ENCODE measurements at places on chromosomes 4 and X.
A peak's percentile ranks its signal among the peaks of the same experiment; 100 is the strongest.

GRCh38 chr4:180058691-180059215, 2184.4 kb upstream of the TENM3 start:
- DNase-seq: peak; percentile 75

DNA sequence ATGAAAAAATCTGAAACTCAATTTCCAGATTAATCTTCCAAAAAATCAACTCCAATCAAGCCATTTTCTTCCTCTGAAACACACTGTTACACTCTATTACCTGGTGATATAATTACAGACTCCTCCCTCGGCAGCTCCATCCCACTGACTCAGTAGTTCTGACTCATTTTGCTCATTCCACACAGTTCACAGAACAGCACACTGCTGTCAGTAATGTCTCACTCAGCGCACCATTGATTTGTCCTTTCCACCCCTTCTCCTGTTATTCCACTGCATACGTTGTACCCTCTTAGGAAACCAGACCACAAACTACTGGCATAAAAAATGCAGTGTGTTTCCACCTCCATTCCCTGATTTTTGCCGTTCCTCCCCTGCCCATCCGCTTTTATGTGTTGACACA, 212.7 kb downstream of the SLIT2 start:
- no peak for DNase-seq

DNA sequence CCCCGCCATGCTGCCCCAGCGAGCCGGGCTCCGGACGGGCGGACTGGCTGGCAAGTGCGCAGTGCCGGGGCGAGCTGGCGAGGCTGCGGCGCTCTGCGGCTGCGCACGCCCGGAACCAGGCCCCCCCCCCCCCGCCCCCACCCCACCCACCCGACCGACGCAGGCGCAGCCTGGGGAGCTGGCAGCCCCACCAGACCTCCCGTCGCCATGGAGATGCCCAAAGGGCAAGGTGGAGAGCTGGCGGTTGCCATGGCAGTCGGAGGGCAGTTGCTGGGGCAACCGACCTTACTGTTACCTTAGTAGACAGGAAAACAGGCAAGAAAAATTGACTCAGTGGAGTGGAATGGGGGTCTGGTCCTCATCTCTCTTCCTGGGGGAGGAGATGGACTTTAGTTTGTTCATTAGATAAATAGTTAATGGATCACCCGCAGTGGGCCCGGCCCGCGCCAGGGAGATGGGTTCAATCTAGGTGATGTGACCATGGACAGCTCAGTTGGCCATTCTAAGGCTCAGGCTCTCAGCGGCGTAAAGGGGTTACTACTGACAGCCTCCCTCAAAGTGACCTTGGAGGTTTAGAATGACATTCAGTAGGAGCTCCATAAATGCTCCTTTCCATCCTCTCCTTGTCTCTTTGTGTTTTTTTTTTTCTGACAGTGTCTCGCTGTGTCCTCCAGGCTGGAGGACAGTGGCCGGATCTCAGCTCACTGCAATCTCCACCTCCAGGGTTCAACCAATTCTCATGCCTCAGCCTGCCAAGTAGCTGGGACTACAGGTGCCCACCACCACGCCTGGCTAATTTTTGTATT, at the start of gene PCSK1N:
Gene PCSK1N, minus strand, starts transcription at position 87 of the 806 bp plus-strand sequence. Its CDS starts 78 bp downstream, at position 9.
- DNase-seq: no peak

- no peak for DNase-seq
These were observed 18.4 kb upstream of the ARMCX5 start for GRCh38 chrX:102580891-102581290.

GRCh38 chrX:54180403-54180802, 2.7 kb downstream of the FAM120C start:
- DNase-seq: no peak

DNA sequence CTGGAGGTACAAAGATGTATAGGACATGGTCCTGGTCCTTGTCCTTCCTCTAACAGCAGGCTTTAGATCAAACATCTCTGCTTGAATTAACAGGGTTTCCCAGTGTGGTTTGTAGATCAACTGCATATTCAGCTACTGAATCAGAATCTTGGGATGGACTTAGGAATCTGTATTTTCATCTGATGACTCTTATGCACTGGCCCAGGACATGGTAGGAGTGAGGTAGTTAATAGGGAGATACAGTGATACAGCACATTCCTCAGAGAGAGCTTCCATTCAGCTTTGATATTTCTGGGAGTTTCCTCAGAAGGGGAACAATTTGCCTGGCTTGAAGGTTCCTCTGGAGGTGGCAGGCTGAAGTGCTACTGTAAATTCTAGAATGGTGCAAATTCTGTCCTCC, 203.1 kb downstream of the LARP7 start:
- DNase-seq: no peak

DNA sequence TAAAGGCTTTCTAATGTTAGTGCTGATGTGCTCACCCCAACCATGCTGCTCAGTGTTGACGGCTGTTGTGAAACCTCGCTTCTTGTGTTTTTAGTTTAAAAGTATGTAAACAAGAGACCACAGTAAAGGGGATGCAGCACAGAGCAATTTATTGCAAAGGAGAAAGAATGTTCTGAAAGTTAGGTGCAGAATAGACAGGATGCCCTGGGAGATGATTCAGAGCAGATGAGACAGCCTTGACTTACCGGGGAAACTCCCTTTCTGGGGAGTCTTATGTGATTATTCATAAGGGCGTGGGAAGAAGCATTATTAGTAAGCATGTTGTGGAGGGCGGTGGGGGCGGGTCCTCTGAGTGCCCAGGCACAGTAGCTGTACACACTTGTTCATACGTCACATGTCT, 47.7 kb downstream of the EVC start:
- DNase-seq: no peak

DNA sequence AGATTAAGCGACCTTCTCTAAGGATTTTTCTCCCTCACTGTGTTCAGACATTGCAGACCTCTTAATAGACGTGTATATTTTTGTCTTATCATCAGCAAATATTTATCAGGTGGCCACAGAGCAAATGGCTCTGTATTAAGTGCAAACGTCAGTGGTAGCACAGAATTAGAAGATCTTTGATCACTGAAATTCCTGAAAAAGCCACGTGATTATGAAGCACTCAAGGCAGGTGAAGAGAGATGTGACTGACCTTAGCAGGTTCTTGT, 105.9 kb upstream of the TBC1D9 start:
- no peak for DNase-seq

- no peak for DNase-seq
These were observed 95.7 kb upstream of the AFAP1 start for GRCh38 chr4:8035371-8035780.

GRCh38 chr4:4803216-4803911, 56.1 kb upstream of the MSX1 start:
- DNase-seq: no peak

DNA sequence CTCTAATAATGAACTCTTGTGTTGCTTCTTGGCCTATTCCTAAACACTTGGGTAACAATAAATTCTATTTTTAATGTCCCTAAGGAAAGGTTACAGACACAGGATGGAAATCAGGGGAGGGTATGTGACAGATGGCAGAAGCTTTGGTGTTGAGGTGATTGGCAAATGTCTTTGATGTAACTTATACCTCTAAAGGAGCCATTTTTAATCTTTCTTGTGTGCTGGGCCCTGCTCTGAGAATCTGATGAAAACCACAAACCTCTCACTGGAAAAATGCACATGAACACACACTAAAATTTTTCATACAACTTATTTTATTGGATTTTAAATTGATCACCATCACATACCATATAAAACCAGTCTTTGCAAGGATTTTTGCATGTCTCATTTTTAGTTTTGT, 17.7 kb downstream of the FRYL start:
- no peak for DNase-seq

DNA sequence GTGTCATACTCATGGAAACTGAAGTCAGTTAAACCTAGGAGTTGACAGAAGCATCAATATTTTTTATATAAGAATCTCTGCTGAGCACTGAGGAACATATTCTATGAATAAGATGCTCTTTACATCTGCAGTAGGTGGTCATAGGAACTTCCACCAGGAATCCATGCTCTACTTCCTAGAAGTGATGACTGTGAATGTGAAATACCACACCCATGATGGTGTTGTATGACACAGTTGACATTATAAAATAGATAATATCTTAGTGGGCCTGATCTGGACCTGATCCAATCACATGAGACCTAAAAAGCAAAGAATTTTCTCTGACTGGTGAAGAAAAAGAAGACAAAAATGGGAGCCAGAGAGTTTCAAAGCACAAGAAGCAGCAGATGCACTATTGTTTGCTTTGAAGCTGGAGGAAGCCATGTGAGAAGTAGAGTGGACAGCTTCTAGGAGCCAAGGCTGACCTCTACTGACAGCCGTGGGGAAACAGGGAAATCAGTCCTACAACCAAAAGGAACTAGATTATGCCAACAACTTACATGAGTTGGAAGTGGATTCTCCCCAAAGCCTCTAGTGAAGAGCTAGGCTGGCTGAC, 68.6 kb upstream of the HS3ST1 start:
- no peak for DNase-seq

GRCh38 chr4:188295899-188296298, 156.7 kb downstream of the TRIML1 start:
- DNase-seq: no peak

DNA sequence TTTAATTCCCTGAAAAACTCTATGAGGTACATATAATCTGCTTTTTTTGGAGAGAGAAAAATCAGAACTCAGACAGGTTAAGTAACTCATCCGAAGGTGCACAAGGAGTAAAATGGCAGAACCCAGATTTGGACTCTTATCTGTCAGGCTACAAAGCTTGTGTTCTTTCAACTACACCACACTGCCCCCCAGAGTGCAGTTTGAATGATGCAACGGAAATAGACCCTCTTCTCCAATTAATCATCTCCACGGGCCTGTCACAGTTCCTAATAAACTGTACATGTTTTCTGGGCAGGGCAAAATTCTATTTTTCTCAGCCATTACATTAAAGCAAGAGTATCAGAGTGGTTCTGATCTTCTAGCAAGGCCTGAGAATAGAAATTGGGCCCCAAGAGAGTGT, 35.3 kb upstream of the DCX start:
- peak; percentile 60 for DNase-seq

- no peak for DNase-seq
These were observed 124.9 kb upstream of the ZCCHC13 start for GRCh38 chrX:74179071-74179470.

- no peak for DNase-seq
These were observed 134.9 kb upstream of the VEGFC start for GRCh38 chr4:176927664-176928063.

GRCh38 chrX:27815209-27815608, 7.4 kb downstream of the MAGEB10 start:
- DNase-seq: no peak

DNA sequence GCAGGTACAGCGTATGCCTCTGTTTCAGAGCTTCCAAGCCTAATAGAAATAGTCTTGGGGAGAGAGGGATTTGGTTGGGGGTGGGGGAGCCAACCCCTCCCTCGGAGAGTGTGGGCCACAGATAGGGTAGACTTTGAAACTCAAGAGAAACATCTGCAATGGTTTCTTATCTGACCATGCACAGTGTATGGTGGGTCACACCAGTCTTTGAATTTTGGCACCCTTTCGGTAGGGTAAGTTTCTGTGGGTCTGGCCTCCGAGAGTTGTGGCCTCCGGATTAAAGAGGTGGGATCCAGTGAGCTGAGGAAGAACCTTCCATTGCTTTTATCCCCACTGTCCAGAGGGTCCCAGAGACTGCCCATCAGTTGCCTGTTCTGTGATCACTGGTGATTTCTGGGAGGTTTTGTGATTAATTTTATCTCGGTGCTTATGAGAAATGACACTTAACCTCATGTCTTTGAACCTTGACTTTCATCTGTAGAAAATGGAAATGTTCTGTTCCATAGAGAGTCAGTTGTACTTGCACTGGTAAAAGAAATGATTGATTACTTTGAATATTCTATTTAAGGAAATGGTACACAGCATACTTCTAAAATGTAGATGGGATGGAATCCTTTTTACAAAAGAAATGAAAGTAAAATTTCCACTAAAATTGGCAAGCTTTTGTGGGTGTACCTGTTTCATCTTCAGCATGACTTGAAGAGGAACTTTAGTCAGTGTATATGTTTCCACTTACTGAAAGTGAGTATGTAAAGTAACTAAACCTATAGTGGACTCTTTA, 62.7 kb downstream of the TMEM131L start:
- DNase-seq: no peak

GRCh38 chr4:78379040-78379439, 172.5 kb upstream of the ANXA3 start:
- no peak for DNase-seq

GRCh38 chr4:42637867-42638266, 19.0 kb downstream of the ATP8A1 start:
- no peak for DNase-seq

DNA sequence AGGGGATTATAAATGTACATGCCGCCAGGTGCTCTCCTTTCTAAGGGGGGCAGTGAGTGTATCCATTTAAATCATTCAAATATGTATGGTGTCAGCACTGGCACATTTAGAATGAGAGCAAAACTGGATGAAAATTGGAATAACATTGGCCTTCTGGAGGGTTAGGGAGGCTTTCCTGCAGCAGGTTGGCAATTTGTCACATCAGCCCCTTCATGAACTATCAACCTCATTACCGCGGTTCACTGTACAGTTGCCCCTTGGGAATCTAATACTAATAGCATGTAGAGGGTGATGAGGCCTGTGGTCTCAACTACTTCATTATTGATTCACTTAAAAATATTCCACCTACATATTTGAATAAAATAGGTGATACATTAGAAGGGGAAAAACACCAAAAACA, 117.9 kb downstream of the PDHA2 start:
- no peak for DNase-seq

- DNase-seq: peak; percentile 61
These were observed 36.7 kb upstream of the GABRQ start for GRCh38 chrX:152600853-152601633.

- DNase-seq: no peak
These were observed 70.5 kb upstream of the HGFAC start for GRCh38 chr4:3371033-3372001.

DNA sequence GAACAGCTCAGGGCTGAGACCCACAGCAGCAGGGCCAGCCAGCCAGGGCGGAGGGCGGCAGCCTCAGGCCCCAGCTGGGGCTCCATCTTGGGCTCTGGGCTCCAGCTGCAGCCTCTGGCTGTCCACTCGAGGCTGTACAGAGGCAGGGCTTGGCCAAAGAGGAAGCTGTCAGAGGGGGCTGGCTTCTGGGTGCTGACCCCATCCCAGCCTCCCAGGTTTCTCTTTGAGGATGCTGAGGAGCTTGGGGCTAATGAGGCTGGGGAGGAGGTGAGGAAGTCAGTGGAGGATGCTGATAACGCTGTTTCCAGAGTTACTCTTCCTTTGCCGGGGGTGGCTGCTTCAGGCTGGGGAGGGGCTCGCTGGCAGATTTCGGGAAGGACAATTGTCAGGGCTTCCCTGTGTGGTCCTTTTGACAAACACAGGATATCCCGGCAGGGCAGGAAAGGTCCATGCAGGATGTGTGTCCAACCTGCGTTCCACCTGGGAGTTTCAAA, at the start of gene DIPK2B:
Gene DIPK2B, minus strand, starts transcription at position 136 of the 494 bp plus-strand sequence. Its CDS starts 50 bp downstream, at position 86.
- DNase-seq: no peak

- DNase-seq: no peak
These were observed 31.8 kb downstream of the KLF3 start for GRCh38 chr4:38695809-38696208.
